Left ventricle myocardium superior (tissue), 1 donor: ENCODE measurements at places on chromosomes 4 and X. TPM values are rescaled to one million over a fixed set of nuclear protein-coding genes. Genes with fewer than 3 reads are reported as not detected.

PABPC1L2B gene
- not detected for total RNA-seq

ANTXR2 gene
- total RNA-seq: 48.9 TPM

TNMD gene
- not detected for total RNA-seq

DNA sequence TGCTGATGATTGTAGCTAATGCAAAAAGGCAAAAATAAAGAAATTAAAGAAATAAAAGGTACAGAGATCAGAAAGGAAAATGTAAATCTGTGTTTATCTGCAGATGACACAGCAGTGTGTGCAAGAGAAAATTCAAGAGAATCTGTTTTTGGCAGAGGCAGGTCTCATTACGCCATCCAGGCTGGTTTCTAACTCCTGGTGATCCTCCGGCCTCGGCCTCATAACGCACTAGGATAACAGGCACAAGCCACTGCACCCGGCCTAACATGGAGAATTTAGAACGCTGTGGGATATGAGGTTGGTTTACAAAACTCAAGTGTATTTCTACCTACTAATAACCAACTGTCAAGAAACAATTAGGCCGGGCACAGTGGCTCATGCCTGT lies 29.4 kb downstream of the CTBP1 start:
- DNase-seq: no peak

- no peak for DNase-seq
Observed at GRCh38 chrX:31092970-31093638, 21.3 kb upstream of the FTHL17 start.

GRCh38 chrX:68292471-68292870 lies 140.8 kb downstream of the OPHN1 start:
- DNase-seq: no peak

DNA sequence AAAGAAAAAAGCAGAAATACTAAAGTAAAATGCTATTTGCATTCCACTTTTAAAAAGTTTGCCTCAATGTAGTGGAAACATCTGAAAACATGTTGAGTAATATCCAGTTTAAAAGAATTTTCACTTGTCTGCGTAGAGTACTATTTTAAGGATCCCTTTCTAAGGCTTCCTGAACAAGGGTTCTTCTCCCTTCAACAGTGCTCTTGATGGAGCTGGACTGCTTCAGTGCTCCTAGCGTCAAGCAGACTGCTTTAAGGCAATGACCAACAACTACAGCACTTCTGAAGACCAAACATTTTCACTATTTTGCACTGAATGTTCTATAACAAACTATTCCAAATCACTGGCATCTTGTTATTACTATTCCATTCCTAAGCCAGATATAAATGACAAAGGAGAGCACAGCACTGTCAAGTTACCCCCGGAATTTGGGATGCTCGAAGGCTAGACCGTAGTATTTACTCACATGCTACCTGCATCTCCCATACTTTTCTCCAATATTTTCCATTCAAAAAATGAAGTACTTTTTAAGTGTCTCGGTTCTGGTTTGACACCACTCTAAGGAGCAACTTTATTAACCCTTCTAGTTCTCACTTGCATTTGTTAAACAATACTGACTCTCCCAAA lies 36.1 kb downstream of the TMEM165 start:
- no peak for DNase-seq
